ENCODE measurements at places on chromosomes 11 and 22.

- DNase-seq = no peak
These were observed 93.3 kb downstream of the RCN1 start for GRCh38 chr11:32184041-32184722.

GRCh38 chr11:115929618-115930129 lies 425.5 kb upstream of the CADM1 start:
- no peak for DNase-seq

DNA sequence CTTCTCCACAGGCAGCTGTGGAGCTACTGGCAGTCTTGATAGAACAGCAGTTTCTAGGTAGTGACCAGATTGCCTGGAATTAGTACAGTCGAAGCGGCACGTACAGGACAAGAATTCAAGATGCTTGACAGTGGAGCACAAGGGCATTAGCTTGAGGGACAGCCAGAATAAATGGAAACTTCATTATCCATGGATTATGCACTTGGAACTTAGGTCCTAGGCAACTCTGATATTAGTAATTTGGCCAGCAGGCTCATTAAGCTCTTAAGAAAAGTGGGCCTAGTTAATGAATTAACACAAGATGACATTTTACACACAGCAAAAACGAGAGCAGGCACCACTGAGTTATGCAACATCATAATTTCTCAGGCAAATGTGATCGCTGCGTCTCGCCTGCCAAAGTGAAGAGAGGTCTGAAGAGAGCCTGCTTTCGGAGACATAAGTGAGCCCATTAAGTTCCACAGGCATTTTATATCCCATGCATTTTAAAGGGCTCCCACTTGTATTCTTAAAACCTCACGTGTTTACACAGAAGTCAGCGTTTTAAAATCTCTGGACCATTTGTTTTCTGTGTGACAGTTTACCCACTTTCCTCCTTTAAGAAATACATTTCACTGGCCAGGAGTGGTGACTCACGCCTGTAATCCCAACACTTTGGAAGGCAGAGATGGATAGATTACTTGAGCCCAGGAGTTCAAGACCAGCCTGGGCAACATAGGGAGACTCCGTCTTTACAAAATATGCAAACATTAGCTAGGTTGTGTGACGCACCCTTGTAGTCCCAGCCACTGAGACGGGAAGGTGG lies 66.2 kb downstream of the COMMD9 start:
- no peak for DNase-seq

- no peak for DNase-seq
These were observed 43.9 kb downstream of the PDE2A start for GRCh38 chr11:72630104-72630852.

GRCh38 chr11:66467034-66467659 lies 442 bp downstream of the PELI3 start:
- peak; percentile 57 for DNase-seq

- peak; percentile 8 for DNase-seq
These were observed 179.7 kb downstream of the IGLL1 start for GRCh38 chr22:23400286-23400981.

GRCh38 chr11:64522843-64523380 lies 68.1 kb upstream of the SLC22A12 start:
- no peak for DNase-seq

DNA sequence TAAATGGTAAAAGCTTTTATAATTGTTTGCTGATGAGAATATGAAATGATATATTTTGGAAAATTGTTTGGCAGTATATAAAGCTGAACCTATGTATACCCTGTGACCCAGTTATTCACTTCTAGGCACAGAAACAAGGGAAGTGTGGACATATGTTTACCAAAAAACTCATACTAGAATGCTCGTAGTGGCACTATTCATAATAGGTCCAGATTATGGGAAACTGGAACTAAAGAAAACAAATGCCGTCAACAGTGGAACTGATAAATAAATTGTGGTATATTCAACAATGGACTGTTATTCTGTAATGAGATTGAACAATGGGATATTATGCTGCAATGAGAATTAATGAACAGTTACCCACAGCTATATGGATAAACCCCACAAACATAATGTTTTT lies 32.8 kb downstream of the CSTPP1 start:
- no peak for DNase-seq

- DNase-seq = peak; percentile 67
These were observed 6.0 kb downstream of the CCDC157 start for GRCh38 chr22:30362651-30363281.

DNA sequence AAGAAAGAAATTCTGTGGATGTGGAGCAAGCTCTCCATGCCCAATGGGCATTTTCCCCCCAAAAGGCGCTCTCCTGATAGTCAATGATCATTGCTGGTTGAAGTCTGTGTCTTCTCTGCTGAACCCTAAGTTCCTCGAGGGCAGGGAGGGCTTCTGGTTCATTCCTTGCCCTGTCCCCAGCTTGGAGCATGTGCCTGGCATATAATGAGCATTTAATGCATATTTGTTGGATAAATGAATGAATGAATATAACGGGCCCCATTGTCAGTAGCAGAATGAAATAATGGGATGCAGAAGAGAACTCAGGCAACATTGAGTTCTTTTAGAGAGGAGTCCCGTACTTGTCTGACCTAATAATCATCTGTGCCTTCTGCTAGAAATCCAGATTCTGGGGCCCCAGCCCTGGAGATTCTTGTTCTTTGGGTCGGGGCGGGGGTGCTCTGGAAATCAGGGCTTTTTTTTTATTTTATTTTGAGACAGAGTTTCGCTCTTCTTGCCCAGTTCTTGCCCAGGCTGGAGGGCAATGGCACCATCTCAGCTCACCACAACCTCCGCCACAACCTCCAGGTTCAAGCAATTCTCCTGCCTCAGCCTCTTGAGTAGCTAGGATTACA lies 64.4 kb downstream of the CD82 start:
- DNase-seq = no peak

DNA sequence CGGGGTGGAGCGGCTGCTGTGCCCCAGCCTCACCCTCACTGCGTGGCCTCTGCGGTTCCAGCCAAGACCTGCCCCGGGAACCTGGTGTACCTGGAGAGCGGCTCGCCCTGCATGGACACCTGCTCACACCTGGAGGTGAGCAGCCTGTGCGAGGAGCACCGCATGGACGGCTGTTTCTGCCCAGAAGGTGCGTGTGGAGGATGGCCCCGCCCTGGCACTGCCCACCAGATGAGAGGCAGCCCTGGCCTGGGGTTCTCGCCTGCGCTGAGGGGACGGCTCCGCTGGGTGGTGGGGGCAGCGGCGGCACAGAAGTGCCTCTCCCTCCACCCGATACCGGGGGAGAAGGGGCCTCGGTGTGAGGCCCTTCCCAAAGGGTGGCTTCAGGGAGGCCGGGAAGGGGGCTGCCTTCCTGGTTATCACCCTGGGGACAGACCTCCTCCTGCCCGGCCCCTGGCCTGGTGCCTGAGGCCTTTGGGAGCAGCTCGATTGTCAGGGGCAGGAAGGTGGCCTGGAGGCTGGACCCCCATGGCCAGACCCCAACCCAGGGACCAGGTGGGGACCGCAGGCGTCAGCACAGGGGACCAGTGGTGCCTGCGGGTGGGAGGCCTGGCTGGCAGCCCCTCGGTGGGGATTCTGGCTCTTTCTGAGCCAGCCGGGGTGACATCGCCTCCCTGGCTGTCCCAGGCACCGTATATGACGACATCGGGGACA lies 7.1 kb downstream of the MUC2 start:
- peak; percentile 7 for DNase-seq

GRCh38 chr22:23682827-23683355 lies 7.9 kb upstream of the RGL4 start:
- DNase-seq = no peak

- no peak for DNase-seq
These were observed 19.7 kb downstream of the ISX start for GRCh38 chr22:35085621-35086020.

DNA sequence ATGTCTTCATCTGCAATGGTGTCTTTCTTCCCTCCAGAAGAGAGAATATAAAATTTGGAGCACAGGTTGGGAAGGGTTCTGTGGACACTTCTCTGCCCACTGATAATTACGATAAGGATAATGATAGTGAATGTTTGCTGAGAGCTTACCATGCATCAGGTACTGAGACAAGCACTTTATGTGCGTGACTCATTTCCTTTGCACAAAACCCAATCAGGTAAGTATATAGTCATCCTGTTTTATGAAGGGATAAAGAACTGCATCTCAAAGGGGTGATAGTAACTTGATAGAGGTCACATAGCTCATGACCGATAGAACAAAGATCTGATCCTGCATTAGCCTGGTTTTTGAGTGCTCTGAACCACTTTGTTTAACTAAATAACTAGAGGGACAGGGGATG lies 9.4 kb downstream of the DRD2 start:
- no peak for DNase-seq

All from WTC11 (cell line).